ENCODE measurements at places on chromosomes 11 and 22.

DNA sequence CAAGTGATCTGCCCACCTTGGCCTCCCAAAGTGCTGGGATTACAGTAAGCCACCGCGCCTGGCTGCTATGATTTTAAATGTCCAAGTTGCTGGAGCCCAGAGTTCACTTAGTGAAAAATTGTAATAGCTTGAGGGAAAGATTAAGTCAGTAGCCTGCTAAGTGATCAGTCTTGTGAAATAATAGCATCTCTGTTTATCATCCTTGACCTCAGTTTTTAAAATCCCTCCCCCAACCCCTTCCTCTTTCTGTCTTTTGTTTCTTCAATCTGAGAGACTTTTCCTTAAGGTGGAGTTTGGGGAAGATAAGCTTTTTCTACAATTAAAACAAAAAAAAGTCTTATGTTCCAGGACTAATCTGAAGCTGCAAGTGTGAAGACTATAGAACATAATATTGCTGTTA is 6.4 kb downstream of the HIPK3 start:
- DNase-seq = no peak

GRCh38 chr11:102276362-102276761 is 40.9 kb upstream of the BIRC3 start:
- DNase-seq = no peak

- DNase-seq = peak; percentile 39
Measured at GRCh38 chr11:34052608-34053160, 1.2 kb downstream of the CAPRIN1 start.

DNA sequence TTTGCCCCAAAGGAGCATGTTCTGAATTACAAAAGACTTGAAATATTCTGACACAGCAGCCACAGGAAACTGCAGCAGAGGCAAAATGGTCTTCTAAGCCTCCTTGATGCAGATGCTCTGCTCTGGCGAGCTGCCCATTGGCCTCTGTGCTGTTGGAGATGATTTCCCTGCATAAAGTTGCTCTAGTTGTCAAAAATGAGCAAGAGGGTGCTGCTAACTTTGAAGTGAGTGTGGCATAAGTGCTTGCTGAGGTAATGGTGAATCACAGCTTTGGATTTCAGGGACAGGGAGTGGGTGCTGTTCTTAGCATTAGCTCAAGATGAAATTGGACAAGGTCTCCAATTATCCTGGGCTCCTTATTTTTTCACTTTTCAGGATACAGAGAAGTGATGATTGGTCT is 435.4 kb downstream of the TMEM135 start:
- DNase-seq = no peak

- no peak for DNase-seq
Measured at GRCh38 chr11:1445741-1446445, 40.7 kb downstream of the MOB2 start.

DNA sequence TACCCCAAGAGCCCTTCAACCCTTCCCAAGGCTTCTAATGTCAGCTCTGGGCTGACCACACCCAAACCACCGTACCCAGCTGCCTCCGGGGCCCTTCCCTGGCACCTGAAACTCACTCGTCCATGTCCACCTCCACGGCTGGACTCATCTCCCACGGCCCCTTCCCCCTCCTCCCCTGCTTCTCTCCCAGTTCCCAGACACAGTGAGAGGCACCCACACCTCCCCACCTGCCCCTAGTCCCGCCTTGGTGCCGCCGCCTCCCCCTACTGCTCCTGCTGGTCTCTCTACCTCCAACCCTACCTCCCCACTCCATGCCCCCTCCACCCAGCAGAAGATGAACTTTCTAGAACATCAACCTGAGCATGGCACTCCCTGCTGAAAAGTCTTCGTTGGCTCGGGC is 39.5 kb downstream of the ELFN2 start:
- no peak for DNase-seq

DNA sequence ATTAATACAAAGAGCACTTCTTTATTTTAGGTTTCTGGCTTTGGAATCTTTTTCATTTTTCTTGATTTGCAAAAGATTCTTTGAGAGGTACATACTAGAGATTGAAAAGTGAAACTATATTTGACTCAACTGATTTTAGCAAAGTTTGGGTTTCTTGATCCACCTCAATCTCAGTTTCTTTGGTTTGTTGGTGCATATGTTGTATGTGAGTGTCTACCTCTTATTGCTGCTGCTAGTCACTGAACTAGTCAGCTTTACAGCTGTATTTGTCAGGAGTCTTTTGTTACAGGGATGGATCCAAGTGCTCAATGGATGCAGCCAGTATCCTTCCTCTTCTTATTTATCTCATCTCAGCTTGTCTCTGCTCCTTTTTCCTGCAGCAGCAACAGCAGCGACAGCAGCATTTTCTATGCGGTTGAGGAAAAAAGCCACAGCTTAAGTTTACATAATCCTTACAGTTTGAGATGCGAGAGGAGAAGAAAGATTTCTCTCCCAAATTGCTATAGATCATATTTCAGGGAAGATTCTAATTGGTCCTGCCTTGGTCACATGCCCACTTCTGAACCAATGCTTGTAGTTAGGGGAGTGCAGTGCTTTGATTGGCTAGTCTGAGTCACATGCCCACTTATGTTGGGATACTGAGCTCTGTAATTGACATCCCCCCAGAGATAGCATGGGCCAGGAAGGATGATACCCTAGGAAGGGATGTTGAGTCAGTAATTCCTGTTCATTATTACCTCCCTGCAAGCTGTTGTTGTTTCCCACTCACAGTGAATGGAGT is 10.0 kb upstream of the ZNRF3 start:
- DNase-seq = no peak

GRCh38 chr11:834371-835316 is 1.9 kb downstream of the CD151 start:
- no peak for DNase-seq

DNA sequence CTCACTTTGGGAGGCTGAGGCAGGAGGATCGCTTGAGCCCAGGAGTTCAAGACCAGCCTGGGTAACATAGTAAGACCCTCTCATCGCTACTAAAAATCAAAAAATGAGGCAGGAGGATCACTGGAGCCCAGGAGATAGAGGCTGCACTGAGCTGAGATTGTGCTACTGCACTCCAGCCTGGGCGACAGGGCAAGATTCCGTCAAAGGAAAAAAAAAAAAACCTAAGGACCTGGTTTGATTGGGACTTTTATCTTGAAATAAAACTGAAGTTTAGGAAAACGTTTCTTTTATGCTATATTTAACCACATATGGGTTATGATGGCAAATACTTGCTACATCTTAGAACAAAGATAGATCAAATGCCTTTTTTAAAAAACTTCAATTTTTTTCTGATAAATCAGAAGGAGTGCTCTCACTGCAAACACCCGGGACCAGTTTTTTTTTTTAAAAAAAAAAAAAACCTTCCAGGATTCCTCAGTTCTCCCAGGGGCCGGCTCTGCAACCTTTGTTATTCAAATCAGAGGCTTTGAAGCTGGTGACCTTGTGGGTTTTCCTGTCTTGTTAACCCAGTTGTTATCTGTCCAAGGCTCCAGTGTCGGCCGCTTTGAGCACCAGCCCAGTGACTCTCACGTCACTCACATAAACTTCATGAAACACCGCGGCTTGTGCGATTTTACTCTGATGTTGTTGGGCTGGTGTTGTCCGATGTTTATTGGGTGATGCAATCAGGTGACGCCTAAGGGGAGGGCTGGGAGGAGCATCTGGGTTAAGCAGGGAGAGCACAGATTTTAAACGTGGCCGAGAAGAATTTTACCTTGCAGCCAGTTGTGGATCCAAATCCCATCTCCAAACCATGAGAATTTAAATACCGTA is 24.7 kb upstream of the SLC22A12 start:
- DNase-seq = peak; percentile 6

GRCh38 chr11:24163841-24164240 is 333.0 kb upstream of the LUZP2 start:
- no peak for DNase-seq

GRCh38 chr11:62556875-62557631 is 10.4 kb upstream of the AHNAK start:
- DNase-seq = no peak

GRCh38 chr11:100948936-100949335 is 180.7 kb downstream of the PGR start:
- no peak for DNase-seq

GRCh38 chr11:119533921-119534736 is 111.2 kb upstream of the THY1 start:
- DNase-seq = peak; percentile 85

- no peak for DNase-seq
Measured at GRCh38 chr22:21694795-21695429, 29.1 kb downstream of the PPIL2 start.

- peak; percentile 28 for DNase-seq
Measured at GRCh38 chr11:131914361-131914774, 544.0 kb downstream of the NTM start.

DNA sequence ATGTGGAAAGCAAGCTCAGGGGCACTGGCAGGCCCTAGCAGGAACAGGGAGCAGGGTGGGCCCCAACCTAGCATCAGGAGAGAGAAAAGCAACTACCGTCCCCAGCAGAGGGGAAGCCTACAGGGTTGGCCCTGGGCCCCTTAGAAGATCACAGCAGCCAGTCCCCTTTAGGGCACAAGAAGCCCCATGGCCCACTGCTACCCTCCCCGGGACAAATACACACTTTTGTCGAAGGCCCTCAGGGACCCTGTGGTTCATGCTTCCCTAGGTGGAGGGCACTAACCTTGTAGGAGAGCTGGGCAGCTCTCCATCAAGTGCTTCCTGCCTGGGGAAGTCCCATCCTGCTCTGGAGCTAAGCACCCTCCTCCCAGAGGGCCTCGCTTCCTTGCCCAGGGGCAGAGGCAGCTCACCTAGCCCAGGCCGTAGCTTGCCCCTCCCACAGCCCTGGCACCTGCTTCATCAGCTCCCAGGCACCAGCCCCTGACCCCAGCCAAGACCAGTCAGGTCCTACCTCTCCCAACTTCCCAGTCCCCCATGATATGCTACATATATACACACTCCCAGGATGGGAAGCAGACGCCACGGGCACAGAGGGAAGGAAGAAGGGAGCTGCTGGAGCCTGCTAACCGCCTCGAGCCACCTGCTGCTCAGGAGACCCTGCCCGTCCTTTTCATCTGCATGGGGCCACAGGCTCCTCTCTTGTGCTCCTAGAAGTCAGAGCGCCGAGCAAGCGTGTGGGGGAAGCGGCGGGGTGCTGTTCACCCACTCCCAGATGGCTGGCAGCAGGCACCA is 20.1 kb downstream of the SUN2 start:
- DNase-seq = no peak

DNA sequence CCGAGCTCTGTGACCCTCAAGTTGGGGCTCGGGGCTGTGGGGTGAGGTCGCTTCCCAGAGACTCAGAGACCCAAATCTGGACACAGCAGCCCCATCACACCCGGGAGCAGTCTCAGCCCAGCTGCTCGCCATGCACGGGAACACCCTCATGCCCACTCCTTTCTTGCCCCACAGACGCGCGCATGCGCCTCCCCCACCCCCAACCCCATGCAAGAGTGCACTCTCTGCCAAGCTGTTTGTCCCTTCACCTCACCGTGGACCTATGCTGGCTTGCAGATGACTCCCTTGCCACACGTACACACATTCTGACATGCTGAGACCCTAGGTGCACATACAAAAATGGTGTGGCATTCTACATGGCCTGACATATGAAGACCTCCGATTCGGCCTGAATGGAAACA is 478 bp upstream of the CD248 start:
- DNase-seq = no peak

DNA sequence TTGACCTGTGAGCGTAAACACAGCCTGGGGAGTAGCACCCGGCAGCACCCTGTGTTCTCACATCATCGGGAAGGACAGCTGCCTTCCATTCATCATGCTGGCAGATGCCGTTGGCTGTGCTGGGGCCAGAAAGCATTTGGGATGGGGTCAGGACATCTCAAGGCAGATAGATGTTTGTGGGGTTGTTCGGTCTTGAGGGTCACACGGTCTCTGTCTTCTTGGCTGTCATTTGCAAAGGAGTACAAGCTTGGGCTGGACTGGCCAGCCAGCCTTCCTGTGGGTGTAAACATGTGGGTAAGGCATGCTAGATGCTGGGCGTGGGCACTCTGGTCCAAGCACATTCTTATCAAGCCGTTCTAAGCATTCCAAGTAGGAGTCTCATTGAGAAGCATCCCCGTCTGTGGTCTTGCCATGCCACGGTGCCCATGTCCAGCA is 81.4 kb downstream of the TBC1D22A start:
- no peak for DNase-seq

DNA sequence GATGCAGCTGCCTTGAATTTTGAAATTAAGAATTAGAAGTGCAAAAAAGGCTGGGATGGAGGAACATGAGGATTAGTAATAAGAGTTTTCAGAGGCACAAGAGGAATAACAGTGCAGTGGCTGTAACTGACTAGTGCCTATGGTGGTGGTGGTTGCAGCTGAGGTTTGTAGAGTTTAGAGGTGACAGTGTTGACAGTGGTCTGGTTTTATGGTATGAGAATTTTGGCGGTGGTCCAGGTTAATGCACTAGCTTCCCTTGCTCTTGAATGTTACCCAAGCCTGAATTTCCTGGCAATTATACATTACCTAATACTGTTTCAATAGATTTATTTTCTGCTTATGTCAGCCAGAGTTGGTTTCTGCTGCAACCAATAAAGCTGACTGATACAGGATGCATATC is 112.8 kb upstream of the C11orf87 start:
- DNase-seq = peak; percentile 32

DNA sequence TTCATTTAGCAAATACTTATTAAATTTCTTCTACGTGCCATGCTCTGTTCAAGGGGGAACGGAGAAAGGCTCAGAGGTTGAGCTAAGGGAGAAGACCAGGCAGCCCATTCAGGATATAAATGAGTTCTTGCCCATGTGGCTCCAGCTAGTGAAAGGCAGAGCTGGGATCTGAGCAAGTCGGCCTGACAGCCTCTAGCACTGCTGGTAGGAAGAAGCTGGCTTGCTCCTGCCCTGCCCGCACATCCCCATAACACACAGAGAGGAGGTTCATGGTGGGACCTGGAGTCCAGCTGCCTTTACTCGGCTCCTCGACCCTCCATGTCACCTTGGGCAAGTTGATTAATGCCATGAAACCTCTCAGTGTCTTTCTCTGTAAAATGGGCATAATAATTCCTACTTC is 2.0 kb downstream of the SLC15A3 start:
- no peak for DNase-seq

- DNase-seq = no peak
Measured at GRCh38 chr11:74776546-74776945, 27.9 kb downstream of the RNF169 start.

DNA sequence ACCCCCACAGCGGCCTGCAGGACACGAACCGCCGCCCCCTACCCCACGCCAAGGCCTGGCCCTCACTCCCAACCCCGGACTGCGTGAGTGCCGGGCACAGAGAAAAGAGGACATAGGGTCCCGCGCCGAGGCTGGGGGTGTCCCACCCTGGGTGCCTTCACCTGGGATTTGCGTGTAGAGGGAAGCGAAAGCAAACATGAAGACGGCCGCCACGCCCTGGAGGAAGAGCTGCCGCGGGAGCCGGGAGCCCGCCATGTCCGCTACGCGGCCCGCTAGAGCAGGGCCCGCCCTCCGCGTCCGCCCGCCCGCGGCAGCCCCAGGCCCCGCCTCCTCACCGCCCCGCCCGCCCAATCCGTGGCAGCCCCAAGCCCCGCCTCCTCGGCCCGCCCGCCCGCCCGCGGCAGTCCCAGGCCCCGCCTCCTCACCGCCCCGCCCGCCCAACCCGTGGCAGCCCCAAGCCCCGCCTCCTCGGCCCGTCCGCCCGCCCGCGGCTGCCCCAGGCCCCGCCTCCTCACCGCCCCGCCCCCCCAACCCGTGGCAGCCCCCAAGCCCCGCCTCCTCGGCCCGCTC is at the start of gene LMF2:
LMF2 (minus strand) TSS at position 282 of the 570 bp plus-strand sequence; CDS start at position 255, 27 bp downstream.
- DNase-seq = peak; percentile 63

- DNase-seq = no peak
Measured at GRCh38 chr22:38531251-38531938, 25.3 kb upstream of the DDX17 start.
